ENCODE measurements at places on chromosomes 13 and 19.

- DNase-seq: no peak
These were observed 21.9 kb upstream of the TTYH1 start for GRCh38 chr19:54393381-54393780.

DNA sequence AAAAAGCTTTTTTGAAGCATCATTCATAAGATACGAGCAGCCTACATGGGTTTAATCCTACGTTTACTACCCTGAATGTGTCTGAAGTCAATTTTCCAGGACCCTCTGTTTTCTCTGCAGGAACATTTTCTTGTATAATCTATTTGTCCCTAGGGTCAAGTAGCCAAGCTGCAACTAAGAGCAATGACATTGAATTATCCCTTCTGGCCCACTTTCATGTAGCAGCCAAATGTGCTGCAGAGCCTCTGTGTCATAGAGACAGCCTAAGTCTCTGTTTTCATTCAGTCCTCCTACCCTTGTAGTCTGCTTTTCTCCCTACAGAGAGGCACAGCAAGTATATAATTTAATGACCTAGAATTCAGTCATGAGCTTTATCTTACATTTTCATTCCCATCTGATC, 82.1 kb downstream of the ZAR1L start:
- no peak for DNase-seq

- peak; percentile 47 for DNase-seq
These were observed 18.0 kb downstream of the SLC5A5 start for GRCh38 chr19:17889609-17890214.

GRCh38 chr19:30453743-30454142, 81.6 kb downstream of the ZNF536 start:
- DNase-seq: no peak

DNA sequence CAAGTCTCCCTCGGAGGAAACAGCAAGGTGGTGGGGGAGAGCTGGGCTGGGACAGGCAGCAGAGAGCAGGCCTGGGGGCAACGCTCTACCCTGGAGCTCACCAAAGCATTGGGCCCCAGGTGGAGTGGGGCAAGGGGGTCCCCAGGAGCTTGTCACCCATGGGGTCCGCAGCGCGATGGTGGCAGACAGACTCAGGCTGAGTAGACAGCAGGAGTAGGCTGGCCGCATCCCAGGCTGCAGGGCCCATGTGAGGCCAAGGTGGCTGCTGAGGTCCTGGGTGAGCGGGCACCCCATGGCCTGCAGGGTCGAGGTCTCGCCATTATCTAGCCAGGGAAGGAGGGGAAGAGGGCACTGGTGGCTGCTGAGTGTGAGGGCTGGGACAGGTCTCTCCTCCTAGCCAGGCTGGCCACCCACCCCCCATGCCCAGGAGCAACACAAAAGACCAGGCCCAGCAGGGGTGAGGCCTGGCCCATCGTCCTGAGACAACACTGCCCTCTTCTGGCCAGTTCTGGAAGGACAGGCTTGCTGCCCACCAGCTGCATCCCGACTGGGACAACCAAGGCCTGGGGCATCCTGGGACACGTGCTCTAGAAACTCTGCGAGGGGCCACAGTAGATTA, 33.1 kb downstream of the CEBPG start:
- peak; percentile 39 for DNase-seq

DNA sequence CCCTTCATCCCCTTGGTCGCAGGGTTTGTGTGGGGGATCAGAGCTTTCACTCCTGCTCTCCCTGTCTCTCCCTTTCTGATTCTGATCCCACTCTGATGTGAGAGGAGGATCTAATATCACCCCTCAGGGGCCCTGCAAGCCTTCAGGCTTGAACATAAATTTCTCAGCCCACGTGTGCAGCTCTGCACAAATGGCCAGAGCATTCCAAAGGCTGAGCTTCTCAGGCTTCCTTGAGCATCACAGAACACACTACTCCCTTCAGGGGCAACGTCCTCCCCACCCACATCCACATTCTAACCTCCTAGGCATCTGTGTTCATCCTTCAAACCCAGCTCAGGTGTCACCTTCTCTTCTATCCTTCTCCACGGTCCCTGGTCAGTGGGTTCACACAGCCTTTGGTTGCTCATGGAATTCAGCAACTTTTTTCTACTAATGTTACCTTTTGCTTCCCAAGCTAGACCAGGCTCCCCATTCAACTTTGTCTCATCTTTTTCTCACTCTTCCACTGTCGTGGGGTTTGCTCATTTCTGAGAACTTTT, 24.4 kb upstream of the DOCK9 start:
- no peak for DNase-seq

DNA sequence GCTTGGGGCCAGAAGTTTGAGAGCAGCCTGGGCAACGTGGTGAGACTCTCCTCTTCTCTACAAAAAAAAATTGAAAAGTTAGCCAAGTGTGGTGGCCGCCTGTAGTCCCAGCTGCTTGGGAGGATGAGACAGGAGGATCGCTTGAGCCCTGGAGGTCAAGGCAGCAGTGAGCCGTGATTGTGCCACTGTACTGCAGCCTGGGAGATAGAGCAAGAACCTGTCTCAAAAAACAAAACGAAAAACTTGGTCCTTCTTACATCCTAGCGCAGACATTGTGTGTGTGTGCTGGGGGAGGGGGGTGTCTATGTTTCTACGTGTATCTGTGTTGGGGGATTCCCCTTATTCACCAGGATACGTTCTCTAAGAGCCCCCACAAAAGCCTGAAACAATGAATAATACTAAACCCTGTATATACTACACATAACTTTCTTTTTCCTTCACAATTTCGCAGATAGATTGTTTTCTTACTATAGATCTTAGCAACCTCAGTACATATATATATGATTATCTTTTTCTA, 7.9 kb downstream of the AXL start:
- no peak for DNase-seq

- no peak for DNase-seq
These were observed 435 bp upstream of the OBI1 start for GRCh38 chr13:78659450-78659730.

Data from fibroblast of upper back skin (primary cell).